ENCODE measurements at places on chromosomes 3 and 15.

DNA sequence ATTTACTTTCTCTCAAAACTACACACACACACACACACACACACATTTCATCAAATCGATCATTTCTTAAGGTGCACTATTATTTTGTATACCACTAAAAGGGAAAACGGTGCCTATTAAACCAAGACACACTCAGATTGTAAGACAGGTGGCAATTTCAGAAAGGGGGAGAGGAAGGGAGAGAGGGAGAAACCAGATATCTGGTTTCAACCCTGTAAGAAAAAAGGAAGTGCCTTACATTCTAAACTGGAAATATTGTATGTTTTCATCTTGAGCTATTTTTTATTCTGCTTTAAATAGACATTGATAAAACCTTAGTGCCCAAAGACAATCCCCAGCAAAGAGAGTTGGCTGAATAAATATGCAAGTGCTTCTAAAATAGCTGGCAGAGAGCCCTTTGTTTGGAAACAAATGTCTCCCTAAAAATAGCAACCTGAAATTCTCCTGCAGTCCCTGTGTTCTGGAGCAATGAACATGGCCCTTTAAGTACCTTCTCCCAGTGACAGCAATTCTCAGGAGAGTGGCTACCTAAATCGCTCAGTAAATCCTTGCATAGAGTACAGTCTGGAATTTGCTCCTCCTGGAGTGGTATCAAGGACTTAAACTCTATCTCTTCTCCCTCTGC is 85.7 kb downstream of the RARB start:
- DNase-seq = no peak

DNA sequence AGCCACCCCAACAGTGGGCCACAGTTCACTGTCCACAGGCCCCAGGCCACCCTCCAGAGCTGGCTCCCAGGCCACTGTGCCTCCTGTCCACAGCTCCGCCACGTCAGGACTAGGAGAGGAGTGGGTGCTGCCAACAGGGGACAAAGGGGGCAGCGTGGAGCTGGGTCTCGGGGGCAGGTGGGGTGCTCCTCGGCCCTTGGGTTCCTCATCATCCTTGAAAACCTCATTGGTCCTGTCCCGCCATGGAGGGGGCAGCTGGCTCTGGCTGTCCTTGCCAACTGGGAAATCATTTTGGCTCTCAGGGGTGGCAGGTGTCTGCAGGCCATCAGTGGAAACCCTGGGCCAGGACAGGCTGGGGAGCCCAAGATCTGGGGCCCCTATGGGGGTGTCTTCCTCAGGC is 45.2 kb downstream of the ADAMTS7 start:
- no peak for DNase-seq

GRCh38 chr15:74855857-74856256 is 12.9 kb upstream of the ULK3 start:
- DNase-seq = no peak

- DNase-seq = no peak
Observed at GRCh38 chr3:191557322-191557721, 96.4 kb downstream of the PYDC2 start.

DNA sequence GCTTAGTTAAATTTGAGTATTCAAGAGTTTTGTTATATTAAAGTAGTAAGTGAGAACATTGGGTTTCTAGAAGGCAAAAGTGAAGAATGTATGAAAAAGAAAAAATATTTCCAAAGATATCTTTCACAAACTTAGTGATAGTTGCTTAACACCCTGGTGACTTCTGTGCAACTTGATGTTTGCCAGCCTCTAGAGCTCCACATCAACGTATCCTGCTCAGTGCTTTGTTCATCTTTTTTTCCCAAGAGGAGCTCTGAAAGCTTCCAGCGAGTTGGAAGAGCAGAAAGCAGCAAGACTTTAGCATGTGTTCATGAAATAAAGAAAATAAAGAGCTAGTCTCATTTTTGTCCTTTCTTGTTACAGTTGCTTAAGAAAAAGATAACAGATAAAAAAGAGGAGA is 225.5 kb downstream of the GRM7 start:
- DNase-seq = no peak

DNA sequence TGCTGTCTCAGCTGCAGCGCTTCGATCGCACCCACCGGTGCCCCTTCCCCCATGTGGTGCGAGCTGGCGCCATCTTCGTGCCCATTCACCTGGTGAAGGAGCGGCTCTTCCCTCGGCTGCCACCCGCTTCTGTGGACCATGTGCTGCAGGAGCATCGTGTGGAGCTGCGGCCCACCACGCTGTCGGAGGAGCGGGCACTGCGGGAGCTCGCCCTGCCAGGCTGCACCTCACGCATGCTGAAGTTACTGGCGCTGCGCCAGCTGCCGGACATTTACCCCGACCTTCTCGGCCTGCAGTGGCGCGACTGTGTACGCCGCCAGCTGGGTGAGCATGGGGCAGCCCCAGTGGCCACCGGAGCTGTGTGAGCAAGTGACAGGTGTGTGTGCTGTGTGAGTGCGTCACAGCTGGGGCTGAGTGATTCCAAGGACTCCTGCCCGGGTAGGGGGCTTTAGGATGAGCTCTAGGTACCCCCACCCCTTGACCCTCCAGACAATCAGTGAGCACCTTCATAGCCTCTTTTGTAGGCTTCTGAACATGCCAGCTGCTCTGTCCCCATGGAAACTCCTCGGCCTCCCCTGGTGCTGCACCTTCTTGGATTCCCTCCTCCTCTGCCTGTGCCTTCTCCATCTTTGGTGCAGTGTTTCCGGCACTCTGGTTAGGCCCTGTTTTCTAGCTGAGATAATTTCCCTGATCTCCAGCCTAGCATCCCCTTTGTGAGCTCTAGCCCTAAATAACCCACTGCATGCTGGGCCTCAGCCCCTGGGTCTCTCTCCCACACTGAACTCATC is 7.0 kb downstream of the C15orf39 start:
- no peak for DNase-seq

GRCh38 chr15:38589502-38589901 is 24.9 kb upstream of the RASGRP1 start:
- no peak for DNase-seq

DNA sequence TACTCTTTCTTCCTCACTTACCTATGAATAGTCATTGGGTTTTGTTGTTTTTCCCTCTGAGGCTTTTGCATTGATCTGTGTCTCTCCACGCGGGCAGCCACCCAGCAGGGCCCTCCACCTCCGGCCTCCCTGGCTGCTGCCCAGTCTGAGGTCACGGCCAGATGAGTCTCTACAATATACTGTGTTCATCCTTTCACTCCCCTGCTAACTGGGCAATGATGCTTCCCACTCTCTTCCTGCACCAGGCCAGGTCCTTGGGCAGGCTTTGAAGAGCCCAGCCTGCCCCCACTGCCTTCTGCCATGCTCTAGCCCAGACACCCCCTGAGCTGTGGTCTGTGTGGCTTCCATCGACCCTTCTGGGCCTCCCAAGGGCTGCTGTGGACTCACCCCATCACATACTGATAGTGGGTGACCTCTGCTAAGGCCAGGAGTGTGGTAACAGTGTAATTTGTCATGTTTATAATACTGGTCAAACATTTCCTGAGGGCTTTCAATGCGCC is 18.0 kb downstream of the PDIA5 start:
- DNase-seq = no peak

GRCh38 chr15:91564631-91565030 is 288.9 kb upstream of the SLCO3A1 start:
- no peak for DNase-seq

GRCh38 chr3:179853176-179853575 is 183.6 kb downstream of the PEX5L start:
- DNase-seq = peak; percentile 16

DNA sequence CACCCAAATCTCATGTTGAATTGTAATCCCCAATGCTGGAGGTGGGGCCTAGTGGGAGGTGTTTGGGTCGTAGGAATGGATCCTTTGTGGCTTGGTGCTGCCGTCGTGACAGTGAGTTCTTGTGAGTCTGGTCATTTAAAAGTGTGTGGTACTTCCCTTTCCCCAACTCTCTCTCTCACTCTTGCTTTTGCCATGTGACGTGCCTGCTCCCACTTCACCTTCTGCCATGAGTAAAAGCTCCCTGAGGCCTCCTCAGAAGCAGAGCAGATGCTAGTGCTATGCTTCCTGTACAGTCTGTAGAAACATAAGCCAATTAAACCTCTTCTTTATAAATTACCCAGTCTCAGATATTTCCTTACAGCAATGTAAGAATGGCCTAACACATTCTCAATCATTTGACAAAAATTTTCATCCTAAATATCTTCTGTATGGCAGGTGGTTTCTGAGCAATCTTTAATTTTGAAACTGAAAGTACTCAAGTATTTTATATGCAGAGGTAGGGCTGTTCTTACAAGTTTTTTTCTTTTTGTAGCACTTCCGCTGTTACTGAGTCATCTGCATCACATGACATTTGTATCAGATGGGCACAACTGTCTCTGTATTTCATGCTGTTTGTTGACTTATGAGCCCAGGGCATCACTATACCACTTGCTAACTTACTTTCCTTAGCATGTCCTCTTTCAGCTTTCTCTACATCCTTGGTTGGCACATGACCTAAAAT is 8.8 kb downstream of the RPL39L start:
- DNase-seq = no peak

- DNase-seq = no peak
Observed at GRCh38 chr3:168976969-168977368, 686.5 kb downstream of the MECOM start.

- DNase-seq = no peak
Observed at GRCh38 chr15:100671858-100672543, 69.6 kb downstream of the ASB7 start.

DNA sequence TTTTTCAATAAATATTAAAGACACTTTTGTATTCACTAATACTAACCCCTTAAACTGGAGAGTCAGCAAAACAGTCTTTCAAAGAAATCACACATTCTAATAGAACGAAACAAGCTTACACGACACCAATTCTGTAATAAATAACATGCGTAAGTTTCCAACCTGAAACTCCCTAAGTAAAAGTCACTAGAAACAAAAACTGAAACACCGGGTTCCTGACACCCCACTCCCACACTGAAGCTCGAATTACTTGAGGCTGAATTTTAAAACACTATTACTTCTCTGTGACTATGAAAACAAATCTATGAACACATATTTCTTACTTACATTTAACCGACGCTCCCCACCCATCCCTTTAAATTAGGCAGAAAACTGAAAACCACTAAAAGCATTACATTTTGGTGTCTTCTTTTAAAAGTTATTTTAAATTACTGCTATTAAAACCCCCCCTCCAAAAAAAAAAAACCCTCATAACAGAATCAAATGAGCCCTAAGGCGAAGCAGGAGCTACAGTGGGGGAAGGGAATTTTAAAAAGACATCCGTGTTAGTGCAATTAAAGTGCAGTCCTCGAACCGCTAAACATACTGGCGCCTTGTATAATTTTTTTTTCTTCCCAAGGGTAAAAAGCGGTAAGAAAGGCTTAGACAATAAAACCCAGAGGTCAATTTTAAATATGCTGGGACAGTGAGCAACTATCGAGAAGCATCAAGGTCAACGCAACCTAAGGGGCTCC is 878 bp downstream of the SPPL2A start:
- peak; percentile 26 for DNase-seq

- no peak for DNase-seq
Observed at GRCh38 chr15:73727330-73727976, 25.7 kb downstream of the INSYN1 start.

- no peak for DNase-seq
Observed at GRCh38 chr15:52737720-52738119, 52.4 kb downstream of the ONECUT1 start.
